Activated naive CD8-positive, alpha-beta T cell treated with anti-CD3 and anti-CD28 coated beads, Interleukin-2, amount 10 ng/mL, durations not matched to agents 7 days and 5 days (primary cell): ENCODE measurements at places on chromosomes 2 and 18. TPM values are rescaled to one million over a fixed set of nuclear protein-coding genes. Genes with fewer than 3 reads are reported as not detected.

The CTAGE1 gene
- not detected for total RNA-seq

The VAMP8 gene
- total RNA-seq = 135 TPM

The OSR1 gene
- not detected for total RNA-seq

The RFTN2 gene
- total RNA-seq = 0.08 TPM

The PIEZO2 gene
- total RNA-seq = not detected

The AKAIN1 gene
- not detected for total RNA-seq

The TFPI gene
- not detected for total RNA-seq

DNA sequence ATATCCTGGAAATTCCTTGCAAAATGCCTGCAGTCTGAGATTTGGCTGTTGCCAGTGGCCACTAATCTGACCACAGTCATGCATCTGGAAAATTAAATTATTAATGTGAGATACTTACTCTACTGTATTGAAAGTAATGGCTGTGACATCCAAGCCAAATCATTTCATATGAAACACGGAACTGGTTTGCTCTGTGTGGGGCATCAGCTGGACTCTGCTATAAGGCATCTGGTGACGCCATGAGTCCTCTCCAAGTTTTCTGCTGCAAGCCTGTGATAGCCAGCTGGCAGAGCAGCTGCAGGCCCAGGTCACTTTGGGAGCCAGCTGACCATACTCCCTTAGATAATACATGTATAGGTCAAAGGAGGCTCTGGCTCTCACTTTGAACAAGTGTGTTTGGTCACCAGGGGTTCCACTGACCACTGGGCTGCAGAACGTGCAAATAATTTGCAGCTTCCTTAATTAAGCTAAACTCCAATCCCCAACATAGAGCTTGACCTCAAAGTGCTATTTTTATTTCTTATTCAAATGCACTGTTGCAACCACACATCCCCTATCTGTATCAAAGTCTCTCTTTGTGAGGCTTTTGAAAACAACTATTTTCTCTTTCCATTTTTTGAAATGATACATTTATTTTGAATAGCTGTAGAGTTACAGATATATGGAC, 152.9 kb downstream of the NCKAP5 start:
- H3K4me1 ChIP-seq = no peaks in the 10 kb centered on the region
- no peaks in the 10 kb centered on the region for H3K27me3 ChIP-seq
- no peaks in the 10 kb centered on the region for H3K36me3 ChIP-seq
- H3K4me3 ChIP-seq = no peak overlapping the region

DNA sequence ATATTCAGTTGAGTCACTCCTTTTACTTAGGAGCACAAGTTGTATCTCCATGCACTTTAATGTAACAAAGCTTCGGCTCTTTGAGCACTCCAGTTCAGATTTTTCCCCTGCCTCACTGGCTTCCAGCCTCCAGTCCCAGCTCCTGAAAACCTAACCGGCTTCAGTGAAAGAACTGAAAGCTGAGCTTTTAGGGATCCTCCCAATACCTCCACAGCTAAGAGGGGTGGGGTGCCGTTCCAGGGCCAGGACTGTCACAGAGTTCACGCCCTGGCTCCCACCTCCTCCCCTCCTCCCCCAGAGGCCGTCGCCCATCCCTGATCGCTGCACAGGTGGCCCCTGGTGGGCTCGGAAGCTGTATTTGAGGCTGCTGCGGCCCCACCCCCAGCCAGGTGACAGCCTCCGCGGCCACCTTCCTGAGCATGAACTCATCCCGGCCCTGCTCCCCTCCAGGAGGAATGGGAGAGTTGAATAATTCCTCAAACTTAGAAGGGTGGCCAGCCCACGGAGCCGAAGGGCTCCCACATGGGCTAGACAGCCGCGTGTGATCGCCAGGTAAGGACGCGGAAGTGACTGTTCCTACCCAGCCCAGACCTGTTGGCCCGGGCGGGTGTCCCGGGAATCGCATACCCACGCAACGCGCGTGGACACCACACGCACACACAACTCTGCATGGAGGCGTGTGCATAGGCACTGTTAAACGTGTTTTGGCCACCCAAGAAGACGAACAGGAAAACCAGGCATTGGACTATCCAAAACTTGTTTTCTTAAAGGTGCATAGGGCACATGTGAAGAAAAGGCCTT, 1.8 kb downstream of the MYO5B start:
- H3K27me3 ChIP-seq = peaks cover 68% of the 10 kb centered on the region
- H3K4me1 ChIP-seq = peaks cover 4% of the 10 kb centered on the region
- no peak for DNase-seq
- no peak overlapping the region for H3K4me3 ChIP-seq

GRCh38 chr2:181324912-181325311, 132.3 kb upstream of the ITGA4 start:
- H3K27me3 ChIP-seq = no peaks in the 10 kb centered on the region
- H3K4me1 ChIP-seq = peaks cover 12% of the 10 kb centered on the region
- H3K36me3 ChIP-seq = peaks cover 47% of the 10 kb centered on the region
- no peak overlapping the region for H3K4me3 ChIP-seq
- H3K27ac ChIP-seq = no peak overlapping the region

DNA sequence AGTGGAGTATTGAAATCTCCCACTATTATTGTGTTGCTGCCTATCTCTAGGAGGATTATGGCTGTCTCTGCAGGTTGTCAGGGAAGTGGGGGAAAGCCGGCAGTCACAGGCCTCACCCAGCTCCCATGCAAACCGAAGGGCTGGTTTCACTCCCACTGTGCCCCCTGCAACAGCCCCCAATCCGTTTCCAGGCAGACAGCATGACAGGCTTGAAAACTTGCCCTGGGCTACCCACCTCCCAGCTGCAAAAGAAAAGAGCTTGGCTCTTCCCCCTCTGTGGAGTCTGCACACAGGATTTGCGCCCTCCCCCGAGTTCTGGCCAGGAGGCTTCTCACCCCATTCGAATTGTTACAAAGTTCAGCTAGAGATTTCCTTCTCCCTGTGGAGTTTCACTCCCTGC, 87.4 kb upstream of the MSTN start:
- no peak for DNase-seq
- H3K4me1 ChIP-seq = no peaks in the 10 kb centered on the region
- no peak overlapping the region for H3K4me3 ChIP-seq
- no peaks in the 10 kb centered on the region for H3K36me3 ChIP-seq
- no peak overlapping the region for H3K27ac ChIP-seq
- H3K27me3 ChIP-seq = peaks cover 2% of the 10 kb centered on the region

GRCh38 chr2:215511454-215512346, 75.8 kb upstream of the FN1 start:
- peaks cover 6% of the 10 kb centered on the region for H3K27me3 ChIP-seq
- no peaks in the 10 kb centered on the region for H3K4me1 ChIP-seq
- no peaks in the 10 kb centered on the region for H3K36me3 ChIP-seq
- no peak overlapping the region for H3K4me3 ChIP-seq
- H3K27ac ChIP-seq = no peak overlapping the region

DNA sequence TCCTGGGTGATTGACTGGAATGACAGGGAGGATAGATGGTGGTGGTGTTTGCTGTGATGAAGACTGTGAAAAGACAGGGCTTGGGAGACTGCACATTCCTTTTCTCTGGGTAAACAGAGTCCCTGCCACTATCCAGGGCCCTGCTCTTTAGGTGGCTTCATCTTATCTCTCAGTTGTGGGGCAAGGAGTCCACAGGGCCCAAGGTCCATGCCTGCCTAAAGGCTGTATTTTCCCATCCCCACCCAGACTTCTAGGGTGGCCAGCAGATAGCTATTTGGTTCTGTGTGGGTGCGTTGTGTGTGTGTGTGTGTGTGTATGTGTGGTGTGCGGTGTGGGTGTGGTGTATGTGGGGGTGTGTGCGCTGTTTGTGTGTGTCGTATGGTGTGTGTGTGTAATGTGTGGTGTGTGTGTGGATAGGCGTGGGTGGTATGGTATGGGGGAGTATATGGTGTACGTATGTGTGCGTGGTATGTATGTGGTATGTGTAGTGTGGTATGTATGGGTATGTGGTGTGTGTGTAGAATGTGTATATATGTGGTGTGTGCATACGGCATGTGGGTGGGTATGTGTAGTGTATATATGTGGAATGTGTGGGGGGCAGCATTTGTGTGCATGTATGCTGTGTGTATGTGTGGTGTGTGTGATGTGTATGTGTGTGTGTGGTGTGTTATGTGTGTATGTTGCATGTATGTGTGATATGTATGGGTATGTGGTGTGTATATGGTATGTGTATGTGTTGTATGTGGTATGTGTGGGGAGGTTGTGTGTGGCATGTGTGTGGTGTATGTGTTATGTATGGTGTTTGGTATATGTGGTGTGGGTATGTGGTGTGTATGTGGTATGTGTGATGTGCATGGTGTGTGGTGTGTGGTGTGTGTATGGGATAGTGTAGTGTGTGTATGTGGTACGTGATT, 10.5 kb upstream of the XRCC5 start:
- H3K27ac ChIP-seq = no peak overlapping the region
- no peak for DNase-seq
- H3K36me3 ChIP-seq = no peaks in the 10 kb centered on the region
- no peaks in the 10 kb centered on the region for H3K27me3 ChIP-seq
- H3K4me1 ChIP-seq = no peaks in the 10 kb centered on the region
- no peak overlapping the region for H3K4me3 ChIP-seq

DNA sequence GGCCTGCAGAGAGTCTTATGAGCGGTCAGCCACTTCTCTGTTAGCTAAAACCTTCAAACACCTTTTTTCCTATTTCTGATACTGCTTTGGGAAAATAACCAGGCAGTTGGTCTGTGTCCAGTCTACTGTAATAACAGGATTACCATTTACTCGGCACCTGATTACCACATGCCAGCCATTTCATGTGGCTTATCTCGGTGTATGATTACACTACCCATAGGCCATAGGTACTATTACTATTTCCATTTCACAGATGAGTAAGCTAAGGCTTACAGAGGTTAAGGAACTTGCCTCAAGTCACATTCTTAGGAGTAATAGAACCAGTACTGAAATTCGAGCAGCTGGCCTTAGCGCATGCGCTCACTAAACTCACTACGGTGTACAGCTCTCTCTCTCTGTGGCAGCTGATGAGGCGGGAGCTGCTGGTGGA, 147.2 kb upstream of the L3MBTL4 start:
- no peaks in the 10 kb centered on the region for H3K4me1 ChIP-seq
- DNase-seq = no peak
- no peak overlapping the region for H3K27ac ChIP-seq
- H3K27me3 ChIP-seq = peaks cover 2% of the 10 kb centered on the region
- no peak overlapping the region for H3K4me3 ChIP-seq

DNA sequence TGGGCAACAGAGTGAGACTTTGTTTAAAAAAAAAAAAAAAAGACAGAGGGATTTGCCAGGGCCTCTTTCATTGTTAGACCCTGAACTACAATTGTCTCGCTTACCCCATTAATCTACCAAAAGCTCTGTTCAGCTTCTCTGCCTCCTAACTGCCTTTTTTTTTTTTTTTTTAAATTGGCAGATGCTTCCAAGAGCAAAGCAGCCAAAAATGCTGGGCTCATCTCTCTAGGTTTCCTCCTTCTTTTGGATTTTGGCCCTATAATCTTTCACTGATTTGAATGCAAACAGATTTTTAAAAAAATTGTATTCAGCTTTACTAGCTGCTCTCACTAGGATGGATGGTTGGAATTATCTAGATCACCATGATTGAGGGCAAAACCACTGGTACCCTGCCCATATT, 33.2 kb upstream of the RAPGEF4 start:
- H3K27ac ChIP-seq = no peak overlapping the region
- H3K36me3 ChIP-seq = no peaks in the 10 kb centered on the region
- H3K4me3 ChIP-seq = no peak overlapping the region
- no peak for DNase-seq
- H3K4me1 ChIP-seq = peaks cover 12% of the 10 kb centered on the region
- peaks cover 2% of the 10 kb centered on the region for H3K27me3 ChIP-seq

DNA sequence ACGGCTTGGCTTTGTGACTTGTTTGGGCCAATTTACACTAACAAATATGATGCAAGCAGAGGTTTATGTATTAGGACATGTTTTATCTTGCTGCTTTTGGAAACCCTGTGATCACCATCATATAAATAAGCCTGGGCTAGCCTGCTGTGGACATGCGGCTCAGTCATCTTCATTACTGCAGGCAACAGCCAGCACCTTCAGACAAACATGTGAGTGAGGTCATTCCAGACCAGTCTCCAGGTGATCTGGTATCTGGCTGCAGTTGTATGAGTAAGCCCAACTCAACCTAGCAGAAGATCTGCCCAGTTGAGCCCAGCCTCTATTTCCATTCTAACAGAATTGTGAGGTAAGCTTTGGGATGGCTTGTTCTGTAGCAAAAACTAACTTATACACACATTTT, 254.6 kb upstream of the ATP5MC3 start:
- no peak for DNase-seq
- no peaks in the 10 kb centered on the region for H3K36me3 ChIP-seq
- no peak overlapping the region for H3K27ac ChIP-seq
- no peaks in the 10 kb centered on the region for H3K4me1 ChIP-seq
- peaks cover 10% of the 10 kb centered on the region for H3K27me3 ChIP-seq

GRCh38 chr2:240596491-240596931, 10.0 kb downstream of the CAPN10 start:
- no peak overlapping the region for H3K27ac ChIP-seq
- peak; percentile 26 for DNase-seq
- H3K4me1 ChIP-seq = peaks cover 2% of the 10 kb centered on the region
- H3K36me3 ChIP-seq = no peaks in the 10 kb centered on the region

- DNase-seq = no peak
- no peak overlapping the region for H3K4me3 ChIP-seq
- peaks cover 18% of the 10 kb centered on the region for H3K27me3 ChIP-seq
- no peaks in the 10 kb centered on the region for H3K36me3 ChIP-seq
- peaks cover 25% of the 10 kb centered on the region for H3K4me1 ChIP-seq
Observed at GRCh38 chr2:216696321-216696720, 972 bp upstream of the IGFBP5 start.
